Neural progenitor cell (in vitro differentiated cells): ENCODE measurements at places on chromosomes 11 and 22.

GRCh38 chr22:46364341-46365165 is 29.0 kb downstream of the TRMU start:
- no peak for DNase-seq

GRCh38 chr11:12005476-12005875 is 3.0 kb downstream of the DKK3 start:
- DNase-seq = no peak

DNA sequence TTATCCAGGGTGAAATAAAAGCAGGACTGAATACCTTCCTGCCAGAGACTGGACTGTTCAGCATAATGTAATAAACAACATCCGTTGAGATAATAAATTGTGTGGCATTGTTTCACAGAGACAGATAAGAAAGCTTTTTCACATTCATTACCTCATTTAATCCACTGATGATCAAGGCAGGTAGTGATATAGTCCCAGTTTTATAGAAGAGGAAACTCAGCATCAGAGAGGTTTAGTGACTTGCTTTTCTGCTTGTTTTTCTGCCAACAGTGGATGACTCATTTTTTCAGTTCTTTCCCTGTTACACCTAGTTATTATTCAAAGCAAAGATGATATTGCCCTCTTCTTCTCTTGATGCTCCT is 4.0 kb downstream of the MYO18B start:
- no peak for DNase-seq

DNA sequence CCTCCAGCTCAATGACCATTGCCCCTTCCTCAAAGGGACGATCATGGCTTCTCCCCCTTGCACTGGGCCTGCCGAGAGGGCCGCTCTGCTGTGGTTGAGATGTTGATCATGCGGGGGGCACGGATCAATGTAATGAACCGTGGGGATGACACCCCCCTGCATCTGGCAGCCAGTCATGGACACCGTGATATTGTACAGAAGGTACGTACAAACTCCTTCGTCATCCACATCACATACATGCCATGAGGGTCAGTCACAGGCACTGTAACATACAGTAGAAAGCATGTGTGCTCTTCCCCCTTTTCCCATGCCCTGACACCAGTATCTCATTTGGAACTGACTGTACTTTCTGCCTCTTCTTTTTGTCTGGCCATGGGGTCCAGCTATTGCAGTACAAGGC is 4.0 kb downstream of the TAF10 start:
- DNase-seq = no peak
